Activated gamma-delta T cell (primary cell): ENCODE measurements at places on chromosomes 2 and 18.

- DNase-seq = no peak
Measured at GRCh38 chr2:58006952-58007284, 39.7 kb upstream of the VRK2 start.

GRCh38 chr18:3153107-3153704 is 66.6 kb downstream of the MYOM1 start:
- DNase-seq = no peak

DNA sequence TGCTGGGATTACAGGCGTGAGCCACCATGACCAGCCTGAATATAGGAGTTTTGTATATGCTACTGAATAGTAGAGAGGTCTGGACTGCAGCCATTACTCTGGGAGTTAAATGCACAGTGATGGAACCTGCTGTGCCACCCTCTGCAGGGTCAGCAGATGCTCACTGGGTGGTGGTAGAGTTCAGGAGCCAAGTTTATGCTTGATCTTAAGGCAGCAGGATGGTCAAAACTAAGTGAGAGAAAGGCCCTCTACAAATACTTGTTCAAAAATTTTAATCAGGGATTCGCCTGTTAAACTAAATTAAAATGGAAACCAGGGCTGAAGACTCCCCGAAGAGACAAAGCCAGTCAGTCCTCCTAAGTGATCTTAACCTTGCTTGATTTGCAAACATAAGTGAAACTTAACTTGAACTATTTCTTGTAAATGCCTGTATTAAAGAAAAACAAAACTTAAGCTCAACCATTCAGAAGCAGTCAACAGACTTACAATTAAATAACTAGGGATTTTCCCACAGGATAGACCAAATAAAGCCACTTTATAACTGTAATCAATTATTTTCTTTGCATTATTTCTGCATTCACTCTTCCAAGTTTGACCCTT is 4.2 kb upstream of the WDFY1 start:
- DNase-seq = no peak

DNA sequence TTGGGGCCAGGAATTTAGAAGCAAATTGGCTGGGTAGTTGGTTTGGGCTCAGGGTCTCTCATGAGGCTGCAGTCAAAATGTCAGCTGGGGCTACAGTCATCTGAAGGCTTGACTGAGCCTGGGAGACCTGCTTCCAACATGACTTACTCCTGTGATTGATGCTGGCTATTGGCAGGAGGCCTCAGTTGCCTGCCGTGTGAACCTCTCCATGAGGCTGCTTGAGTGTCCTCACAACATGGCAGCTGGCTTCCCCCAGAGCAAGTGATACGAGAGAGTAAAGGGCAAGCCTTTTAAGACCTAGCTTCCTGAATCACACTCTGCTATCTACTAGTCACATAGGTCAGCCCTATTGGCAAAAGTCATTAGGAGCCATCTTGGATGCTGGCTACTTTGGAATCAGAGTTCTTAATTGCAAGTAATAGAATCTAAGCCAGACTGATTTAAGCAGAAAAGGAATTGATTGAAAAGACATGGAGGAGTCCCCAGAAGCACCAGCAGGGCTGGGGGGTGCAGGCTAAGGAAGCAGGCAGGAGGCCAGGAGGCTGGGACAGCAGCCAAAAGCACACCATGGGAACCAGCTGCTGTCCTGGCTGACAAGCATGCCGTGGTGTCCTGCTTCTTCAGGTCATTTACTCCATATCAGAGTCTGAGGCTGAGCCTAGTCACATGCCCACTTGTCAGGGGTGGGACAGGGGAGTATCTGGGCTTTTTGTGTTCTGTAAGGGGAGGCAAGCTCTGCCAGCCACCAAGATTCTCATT is 7.8 kb upstream of the GIGYF2 start:
- DNase-seq = no peak

- DNase-seq = no peak
Measured at GRCh38 chr2:183606022-183606717, 481.9 kb downstream of the NUP35 start.

GRCh38 chr2:40028792-40029488 is 249.9 kb upstream of the THUMPD2 start:
- no peak for DNase-seq

GRCh38 chr2:122028371-122029100 is 273.1 kb downstream of the TSN start:
- DNase-seq = no peak

GRCh38 chr2:63057249-63058143 is 6.9 kb downstream of the OTX1 start:
- no peak for DNase-seq

- DNase-seq = no peak
Measured at GRCh38 chr2:238370823-238371372, 50.6 kb downstream of the TRAF3IP1 start.

- DNase-seq = no peak
Measured at GRCh38 chr2:35931626-35932025, 424.0 kb upstream of the CRIM1 start.

DNA sequence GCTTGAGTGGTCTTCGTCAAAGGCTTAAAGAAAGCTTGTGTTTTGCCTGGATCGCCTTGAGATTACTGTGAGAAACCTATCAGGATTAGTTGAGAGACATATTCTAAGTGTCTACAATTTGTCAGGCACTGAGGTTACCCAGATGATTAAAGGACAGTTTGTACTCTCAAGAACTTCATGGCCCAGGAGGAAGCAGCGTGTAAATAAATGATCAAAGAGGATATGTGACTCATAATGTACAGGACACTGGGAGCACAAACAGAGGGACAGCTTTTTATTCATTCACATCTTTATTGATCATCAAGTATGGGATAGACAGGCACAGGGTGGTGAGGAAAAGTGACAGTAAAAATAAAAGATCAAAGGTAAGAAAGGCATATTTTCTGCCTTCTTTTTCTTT is 152.6 kb upstream of the FSHR start:
- no peak for DNase-seq

GRCh38 chr18:22223254-22223964 is 54.0 kb downstream of the GATA6 start:
- DNase-seq = peak; percentile 14

GRCh38 chr2:30464544-30465170 is 17.6 kb downstream of the LCLAT1 start:
- no peak for DNase-seq

DNA sequence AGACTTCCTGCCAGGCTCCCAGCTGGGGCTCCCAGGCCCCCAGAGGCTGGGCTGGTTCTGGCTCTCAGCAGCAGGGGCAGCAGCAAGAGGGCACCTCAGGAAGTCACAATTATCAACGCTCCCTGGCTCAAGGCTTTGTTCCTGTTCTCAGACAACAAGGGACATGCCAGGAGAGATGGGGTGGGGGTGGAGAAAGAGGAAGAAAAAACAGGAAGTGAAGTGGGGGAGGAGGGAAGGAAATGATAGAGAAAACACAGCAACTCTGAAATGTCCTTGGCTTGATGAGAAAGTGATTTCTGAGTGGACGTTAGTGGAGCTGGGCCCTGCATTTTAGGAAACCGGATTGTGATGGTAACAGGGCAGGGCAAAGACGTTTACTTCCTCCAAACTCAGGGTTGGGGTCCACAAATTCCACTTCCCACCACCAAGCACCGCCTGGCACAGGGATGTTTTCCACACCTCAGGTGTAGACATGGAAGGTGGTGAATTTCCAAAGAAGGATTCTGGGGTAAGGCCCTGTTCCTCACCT is 40.4 kb downstream of the CYRIA start:
- no peak for DNase-seq

GRCh38 chr2:101125808-101126207 is 25.4 kb downstream of the TBC1D8 start:
- DNase-seq = no peak

- no peak for DNase-seq
Measured at GRCh38 chr2:55010149-55010591, 40.1 kb downstream of the RTN4 start.

- DNase-seq = peak; percentile 29
Measured at GRCh38 chr2:101387151-101387834, at the start of gene CREG2. Gene CREG2, minus strand, starts transcription at chr2:101387503. Its CDS starts 46 bp downstream, at chr2:101387457.

- DNase-seq = no peak
Measured at GRCh38 chr2:28758459-28758858, 6.8 kb downstream of the PPP1CB start.

- no peak for DNase-seq
Measured at GRCh38 chr2:207264310-207264709, 98.6 kb upstream of the KLF7 start.

GRCh38 chr2:22904126-22904684 is 480.8 kb upstream of the KLHL29 start:
- no peak for DNase-seq

DNA sequence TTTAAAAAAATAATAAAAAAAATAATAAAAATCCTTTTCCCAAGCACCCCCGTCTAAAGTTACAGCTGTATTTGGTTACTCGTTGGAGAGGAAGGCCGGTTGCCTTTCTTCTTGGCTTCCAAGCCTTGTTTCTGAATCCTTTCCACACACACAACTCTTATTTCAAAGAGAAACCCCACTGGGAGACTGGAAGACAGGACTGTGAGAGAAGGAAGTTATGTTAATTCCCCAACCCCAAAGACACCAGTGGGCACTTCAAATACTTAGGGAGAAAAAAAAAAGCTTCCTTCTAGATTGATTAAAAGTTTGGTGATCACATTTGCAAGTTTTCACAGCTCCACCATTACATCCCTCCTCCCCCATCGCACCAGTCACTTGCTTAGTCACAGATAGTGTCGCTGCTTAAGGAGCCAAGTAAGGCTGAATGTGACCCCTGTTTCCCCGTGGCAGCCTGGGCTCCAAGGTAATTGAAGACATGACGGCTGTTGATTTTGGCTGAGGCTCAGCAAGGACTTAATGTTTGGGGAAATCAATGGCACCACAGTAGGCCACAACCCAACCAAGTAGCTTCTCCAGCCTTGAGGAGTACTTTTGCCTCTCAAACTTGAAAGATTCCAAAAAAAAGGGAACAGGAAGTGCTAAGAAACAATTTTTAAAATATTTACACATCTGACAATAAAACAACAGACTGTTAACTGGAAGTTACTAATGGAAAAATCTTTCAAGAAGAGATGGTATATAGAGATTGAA is 40.8 kb upstream of the FRZB start:
- DNase-seq = no peak

GRCh38 chr2:207932106-207932505 is 93.2 kb downstream of the PLEKHM3 start:
- no peak for DNase-seq

DNA sequence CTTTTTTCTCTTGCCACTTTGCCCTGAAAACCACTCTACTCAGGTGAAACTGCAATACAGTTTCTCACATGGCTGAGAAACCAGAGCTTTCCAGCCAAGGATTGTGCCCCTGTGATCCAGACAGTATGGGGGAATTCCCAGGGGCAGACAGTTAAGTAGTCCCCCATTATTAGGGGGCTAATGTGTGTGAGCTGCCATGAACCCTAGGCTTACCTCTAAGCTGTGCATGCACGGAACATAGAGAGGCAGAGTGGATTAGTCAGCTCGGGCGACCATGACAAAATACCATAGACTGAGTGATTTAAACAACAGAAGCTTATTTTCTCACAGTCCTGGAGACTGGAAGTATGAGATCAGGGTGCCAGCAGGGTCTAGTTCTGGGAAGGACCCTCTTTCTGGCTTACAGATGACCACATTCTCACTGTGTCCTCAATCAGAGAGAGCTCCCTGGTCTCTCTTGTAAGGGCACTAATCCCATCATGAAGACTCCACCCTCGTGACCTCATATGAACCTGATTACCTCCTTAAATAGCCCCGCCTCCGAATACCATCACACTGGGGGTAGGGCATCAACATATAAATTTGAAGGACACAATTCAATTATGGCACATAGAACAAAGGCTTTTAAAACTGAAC is 215.1 kb downstream of the EIPR1 start:
- no peak for DNase-seq

GRCh38 chr18:5891184-5891853 is 4.0 kb downstream of the TMEM200C start:
- DNase-seq = no peak

DNA sequence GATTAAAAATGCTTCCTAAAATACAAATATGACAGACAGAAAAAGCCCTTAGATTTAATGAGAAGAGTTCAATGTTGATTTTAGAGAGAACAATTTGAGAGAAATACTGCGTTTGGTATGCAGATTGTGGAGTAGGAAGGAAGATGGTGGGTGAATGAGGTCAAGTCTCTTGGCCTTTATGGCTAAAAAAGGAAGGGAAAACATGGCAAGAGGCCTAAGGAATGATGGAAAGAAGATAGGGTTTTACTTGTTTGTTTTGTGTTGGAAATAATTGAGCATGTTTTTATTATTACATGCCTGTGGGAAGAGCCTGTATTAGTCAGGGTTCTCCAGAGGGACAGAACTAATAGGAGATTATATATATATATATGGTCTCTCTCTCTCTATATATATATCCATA is 318.1 kb downstream of the TRIB2 start:
- DNase-seq = no peak
